ENCODE measurements at places on chromosomes 6 and 20.

- no peaks in the 10 kb centered on the region for H3K27me3 ChIP-seq
- no peak overlapping the region for H3K27ac ChIP-seq
- no peak overlapping the region for H3K4me3 ChIP-seq
- no peaks in the 10 kb centered on the region for H3K4me1 ChIP-seq
- DNase-seq: no peak
Observed at GRCh38 chr6:16271428-16271827, 33.0 kb downstream of the GMPR start.

- no peak overlapping the region for H3K27ac ChIP-seq
- DNase-seq: no peak
- no peaks in the 10 kb centered on the region for H3K4me1 ChIP-seq
- H3K27me3 ChIP-seq: no peaks in the 10 kb centered on the region
- H3K36me3 ChIP-seq: no peaks in the 10 kb centered on the region
Observed at GRCh38 chr6:122040261-122040660, 359.2 kb upstream of the HSF2 start.

DNA sequence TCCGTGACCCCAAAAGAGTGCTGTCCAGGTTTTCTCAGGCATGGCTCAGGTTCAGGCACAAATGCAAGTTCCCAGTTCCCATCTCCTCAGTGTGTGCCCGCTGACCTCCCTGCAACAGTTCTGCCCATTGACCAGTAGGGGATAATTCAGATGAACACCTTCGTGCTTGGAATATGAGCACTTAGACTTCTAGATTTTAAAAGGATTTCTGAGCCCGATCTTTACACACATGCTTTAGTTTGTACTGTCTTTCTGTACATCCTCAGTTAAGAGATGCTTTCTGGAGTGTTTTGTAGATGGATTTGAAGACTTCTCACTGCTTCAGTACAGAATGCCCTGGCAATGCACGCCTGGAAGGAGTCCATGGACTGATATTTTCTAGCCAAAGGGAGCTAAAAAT, 239.6 kb upstream of the PLCB4 start:
- no peak for DNase-seq
- no peak overlapping the region for H3K4me3 ChIP-seq
- H3K4me1 ChIP-seq: no peaks in the 10 kb centered on the region
- no peaks in the 10 kb centered on the region for H3K36me3 ChIP-seq

- no peak overlapping the region for H3K4me3 ChIP-seq
- DNase-seq: no peak
- no peaks in the 10 kb centered on the region for H3K27me3 ChIP-seq
- no peak overlapping the region for H3K27ac ChIP-seq
- H3K4me1 ChIP-seq: no peaks in the 10 kb centered on the region
Observed at GRCh38 chr6:147268254-147268653, 64.0 kb downstream of the STXBP5 start.

- no peaks in the 10 kb centered on the region for H3K36me3 ChIP-seq
- H3K27ac ChIP-seq: no peak overlapping the region
- H3K4me3 ChIP-seq: no peak overlapping the region
- no peaks in the 10 kb centered on the region for H3K27me3 ChIP-seq
Observed at GRCh38 chr6:23656255-23657194, 469.5 kb upstream of the NRSN1 start.
